ENCODE measurements at places on chromosomes 3 and 15. TPM values are rescaled to one million over a fixed set of nuclear protein-coding genes. Genes with fewer than 3 reads are reported as not detected.

GRCh38 chr15:85150130-85150480 lies 168.4 kb downstream of the PDE8A start:
- DNase-seq = no peak

- no peak for DNase-seq
Observed at GRCh38 chr3:100106094-100106493, 8.2 kb downstream of the FILIP1L start.

DNA sequence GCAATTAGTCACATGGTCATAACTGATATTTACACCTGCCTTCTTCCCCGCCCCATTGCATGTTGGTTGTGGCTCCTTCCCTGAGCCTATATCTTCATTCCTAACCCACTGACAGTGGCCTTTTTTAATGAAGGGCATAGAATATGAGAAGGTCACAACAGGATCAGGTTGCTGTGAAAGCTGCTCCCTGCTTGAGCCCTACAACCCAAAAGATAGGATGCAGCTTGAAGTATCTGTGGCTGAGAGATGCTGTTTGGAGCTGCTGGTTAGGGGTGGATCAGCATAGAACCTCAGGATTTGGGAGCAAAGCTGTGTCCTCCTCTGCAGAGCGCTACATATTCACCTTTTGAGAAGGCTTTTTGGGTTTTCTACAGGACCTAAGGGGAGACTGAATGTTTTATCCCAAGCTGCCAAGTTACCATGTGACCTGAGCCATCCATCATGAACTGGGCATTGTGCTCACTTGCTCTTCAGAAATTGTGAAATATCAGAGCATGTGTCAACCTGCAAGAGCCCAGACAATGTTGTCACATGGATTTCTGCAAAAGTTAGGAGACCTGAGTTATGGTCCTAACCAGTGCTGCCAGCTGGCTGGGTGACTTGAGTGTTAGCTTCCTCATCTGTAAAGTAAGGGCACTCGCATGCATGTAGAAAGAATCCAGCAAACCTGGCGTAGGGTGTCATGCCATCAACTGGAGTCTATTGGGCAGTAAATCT lies 49.8 kb upstream of the ARL8B start:
- no peak for DNase-seq

DNA sequence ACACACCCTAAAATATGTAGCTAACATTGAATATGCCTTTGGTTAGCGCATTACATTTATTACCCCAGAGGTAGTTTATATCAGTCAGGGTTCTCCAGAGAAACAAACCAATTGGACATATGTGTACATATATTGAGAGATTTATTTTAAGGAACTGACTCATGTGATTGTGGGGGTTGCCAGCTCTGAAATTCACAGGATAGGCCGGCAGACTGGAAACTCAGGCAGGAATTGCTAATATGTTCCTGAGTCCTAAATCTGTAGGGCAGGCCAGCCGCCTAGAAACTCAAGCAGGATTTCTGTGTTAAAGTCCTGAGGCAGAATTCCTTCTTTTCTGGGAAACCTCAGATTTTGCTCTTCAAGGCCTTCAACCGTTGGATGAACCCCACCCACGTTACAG lies 189.7 kb downstream of the CDIN1 start:
- DNase-seq = no peak

- no peak for DNase-seq
Observed at GRCh38 chr15:31434588-31435260, 108.1 kb downstream of the KLF13 start.

IL5RA gene
- total RNA-seq = not detected

GRCh38 chr3:30613133-30613825 lies 6.9 kb downstream of the TGFBR2 start:
- DNase-seq = no peak

DNA sequence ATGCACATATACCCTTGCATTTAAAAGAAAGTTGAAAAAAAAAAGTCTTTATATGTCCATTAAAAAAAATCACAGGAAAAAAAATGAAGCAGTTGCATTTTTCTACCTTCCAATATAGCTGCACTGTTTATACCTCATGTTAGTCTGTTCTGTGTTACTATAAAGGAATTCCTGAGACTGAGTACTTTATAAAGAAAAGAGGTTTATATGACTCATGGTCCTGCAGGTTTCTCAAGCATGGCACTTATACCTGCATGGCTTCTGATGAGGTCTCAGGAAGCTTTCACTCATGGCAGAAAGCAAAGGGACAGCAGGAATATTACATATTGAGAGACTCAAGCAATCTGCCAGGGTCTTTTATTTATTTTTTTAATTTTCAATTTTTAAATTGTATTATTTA lies 277.2 kb upstream of the BCHE start:
- no peak for DNase-seq

DNA sequence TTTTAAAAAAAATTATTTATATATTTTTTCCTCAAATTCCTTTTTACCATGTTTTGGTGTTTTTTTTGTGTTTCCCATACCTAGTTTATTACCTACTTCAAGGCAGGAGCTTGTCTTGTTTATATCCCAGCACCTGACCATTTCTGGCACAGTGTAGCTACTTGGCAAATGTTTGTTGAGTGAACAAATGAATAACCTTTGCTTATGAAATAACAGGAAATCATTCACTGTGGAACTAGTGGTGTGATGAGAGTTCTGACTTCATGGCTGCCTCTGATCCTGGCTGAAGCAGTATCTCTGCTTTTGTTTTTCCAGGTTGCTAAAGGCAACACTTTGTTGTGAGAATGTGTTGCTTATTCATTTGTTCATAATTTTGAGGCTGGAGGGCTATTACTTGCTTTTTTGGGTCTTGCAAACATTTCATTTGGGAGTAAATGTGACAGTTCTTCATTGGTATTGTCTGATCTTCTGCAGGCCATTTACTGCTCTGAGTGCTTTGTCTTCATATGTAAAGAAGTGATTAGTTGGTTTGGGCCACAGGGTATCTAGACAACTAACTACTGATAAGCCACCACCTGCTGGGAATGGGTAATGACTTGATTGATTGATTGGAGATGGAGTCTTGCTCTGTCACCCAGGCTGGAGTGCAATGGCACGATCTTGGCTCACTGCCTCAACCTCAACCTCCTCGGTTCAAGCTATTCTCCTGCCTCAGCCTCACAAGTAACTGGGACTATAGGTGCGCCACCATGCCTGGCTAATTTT lies 5.7 kb downstream of the RAD54L2 start:
- peak; percentile 75 for DNase-seq

DNA sequence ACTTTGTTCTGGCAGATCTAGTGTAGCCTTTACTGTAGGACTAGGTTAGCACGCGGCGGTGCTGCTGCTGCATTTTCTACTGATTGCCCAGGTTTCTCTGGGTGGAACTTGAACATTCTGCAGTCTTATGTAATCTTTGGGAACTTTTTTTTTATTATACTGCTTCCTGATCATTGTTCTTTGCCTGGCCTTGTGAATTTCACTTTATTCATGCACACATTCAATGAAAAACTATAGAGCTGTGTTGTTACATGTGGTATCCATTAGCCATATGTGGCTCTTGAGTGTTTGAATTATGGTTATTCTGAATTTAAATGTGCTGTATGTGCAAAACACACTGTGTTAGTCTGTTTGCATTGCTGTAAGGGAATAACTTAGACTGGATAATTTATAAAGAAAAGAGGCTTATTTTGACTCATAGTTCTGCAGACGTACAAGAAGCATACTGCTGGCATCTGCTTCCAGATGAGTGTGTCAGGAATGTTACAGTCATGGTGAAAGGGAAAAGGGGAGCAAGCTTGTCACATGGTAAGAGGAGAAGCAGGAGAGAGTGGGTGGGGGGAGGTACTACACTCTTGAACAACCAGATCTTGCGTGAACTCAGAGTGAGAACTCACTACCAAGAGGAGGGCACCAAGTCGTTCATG lies 26.5 kb downstream of the MEF2A start:
- no peak for DNase-seq

MGA gene
- total RNA-seq = 52.1 TPM

DNA sequence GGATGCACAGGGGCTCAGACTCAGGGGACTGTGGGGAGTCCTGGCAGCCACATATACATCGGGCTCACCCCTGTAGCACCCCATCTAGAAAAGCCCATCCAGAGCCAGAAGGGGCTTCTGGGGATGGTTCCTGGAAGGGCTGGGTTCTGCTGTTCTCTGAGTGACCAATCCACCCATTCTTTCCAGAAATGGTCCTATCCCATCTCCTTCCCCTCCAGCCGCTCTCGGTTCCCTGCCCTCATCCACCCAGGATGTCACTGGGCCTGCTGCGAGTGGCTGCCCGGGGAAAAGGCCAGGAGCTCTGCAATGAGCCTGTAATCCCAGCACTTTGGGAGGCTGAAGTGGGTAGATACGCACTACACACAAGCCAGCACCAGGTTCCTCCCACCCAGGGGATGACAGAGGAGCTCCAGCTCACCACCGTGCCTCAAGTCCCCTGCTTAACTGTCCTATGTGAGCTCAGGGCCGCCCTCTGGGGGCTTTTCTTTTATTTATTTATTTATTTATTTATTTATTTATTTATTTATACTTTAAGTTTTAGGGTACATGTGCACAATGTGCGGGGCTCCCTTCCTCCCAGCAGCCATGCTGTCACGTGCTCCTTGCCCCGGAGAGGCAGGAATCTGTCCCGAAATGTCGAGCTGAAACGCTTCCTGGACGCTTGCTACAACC lies 13.6 kb upstream of the CSK start:
- DNase-seq = no peak

DNA sequence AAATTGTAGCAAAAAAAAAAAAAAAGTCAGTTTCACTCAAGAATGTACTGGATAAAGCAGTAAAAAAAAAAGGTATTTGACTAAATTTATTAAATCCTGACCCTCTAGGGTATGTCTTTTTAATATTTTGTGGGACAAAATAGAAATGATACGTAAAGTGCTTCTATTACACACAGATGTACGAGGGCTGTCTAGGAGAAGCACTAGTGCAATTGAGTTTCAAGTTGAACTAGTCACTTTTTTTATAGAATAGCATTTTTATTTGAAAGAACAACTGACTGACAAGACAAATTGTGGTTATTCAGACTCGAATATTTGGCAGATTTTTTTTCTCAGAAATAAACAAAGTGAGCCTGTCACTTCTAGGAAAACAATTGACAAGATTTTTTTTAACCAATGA lies 49.0 kb downstream of the CCDC54 start:
- DNase-seq = no peak

All from endodermal cell (in vitro differentiated cells).